ENCODE measurements at places on chromosomes 5 and 9. TPM values are rescaled to one million over a fixed set of nuclear protein-coding genes. Genes with fewer than 3 reads are reported as not detected.

GRCh38 chr9:79799691-79800335 is 228.0 kb downstream of the TLE4 start:
- DNase-seq: no peak

GRCh38 chr9:73565833-73566465 is 414.3 kb downstream of the ANXA1 start:
- DNase-seq: peak; percentile 8

- no peak for DNase-seq
Observed at GRCh38 chr5:58012801-58013315, 447.0 kb downstream of the PLK2 start.

DNA sequence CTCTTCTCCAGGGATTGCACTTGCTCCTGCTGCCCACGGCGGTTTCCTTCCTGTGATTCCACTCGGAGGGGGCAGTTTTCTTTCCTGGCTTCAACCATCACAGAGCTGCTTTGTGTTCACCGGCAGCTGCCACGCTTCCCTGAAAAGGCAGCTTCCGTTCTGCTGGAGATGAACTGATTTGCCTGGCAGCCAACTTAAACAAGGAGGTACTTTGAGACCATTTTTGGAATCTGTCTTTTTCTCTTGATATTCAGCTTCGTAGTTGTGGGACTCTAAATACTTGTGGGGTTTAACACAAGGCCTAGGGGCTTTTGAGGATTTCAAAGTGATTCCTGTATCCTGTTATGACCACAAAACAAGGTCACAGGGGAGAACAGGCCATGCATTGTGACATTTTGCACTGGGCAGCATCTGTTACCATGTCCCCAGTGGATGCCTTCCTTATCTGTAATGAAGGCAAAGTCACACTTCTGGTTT is 192.0 kb downstream of the MTRR start:
- no peak for DNase-seq

DNA sequence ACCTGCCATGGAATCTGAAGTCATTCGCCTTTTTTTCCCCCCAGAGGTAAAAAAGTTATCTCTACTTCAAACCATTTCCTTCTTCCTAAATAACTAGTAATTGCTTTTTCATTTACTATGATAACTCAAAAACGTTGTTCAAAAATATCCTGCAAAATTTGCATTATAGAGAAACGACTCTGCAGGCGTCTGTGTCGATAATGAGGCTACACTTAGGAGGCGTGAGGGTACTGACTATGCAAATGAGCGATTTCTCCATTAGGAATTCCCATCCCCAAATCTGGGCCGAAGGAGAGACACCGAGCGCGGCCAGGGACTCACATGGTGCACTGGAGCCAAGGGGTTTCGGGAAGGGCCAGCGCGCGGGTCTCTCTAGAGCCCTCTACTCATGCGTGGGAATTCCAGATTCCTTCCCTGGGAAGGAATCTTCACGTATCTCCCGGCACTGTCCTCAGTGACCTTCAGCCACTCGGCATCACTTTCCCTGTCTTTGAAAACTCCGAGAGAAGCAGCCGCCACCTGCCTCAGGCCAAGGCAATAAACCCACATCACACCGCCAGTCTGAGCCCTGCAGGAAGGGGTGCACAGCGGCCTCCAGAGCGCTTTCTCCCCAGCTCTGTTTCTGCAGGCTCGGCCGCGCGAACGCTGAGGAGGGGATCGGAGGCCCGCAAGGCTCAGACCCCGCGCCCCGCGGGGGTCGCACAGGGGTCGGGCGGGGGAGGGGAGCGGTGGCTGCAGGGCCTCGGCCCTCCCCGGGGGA is 718 bp upstream of the DENND4C start:
- no peak for DNase-seq

DNA sequence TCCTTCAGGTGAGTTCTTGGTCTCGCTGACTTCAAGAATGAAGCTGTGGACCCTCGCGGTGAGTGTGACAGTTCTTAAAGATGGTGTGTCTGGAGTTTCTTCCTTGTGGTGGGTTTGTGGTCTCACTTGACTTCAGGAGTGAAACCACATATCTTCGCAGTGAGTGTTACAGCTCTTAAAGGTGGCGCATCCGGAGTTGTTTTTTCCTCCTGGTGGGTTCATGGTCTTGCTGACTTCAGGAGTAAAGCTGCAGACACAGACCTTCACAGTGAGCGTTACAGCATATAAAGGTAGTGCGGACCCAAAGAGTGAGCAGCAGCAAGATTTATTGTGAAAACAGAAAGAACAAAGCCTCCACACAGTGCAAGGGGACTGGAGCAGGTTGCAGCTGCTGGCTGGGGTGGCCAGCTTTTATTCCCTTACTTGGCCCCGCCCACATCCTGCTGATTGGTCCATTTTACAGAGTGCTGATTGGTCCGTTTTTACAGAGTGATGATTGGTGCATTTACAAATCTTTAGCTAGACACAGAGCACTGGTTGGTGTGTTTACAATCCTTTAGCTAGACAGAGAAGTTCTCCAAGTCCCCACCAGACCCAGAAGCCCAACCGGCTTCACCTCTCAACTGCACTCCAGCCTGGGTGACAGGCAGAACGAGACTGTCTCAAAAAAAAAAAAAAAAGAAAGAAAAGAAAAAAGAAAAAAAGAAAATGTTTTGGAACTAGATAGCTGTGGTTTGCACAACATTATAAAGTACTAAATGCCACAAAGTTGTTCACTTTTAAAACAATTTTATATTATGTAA is 9.1 kb upstream of the ERMP1 start:
- DNase-seq: no peak

- DNase-seq: no peak
Observed at GRCh38 chr5:150266871-150267291, 22.7 kb downstream of the CAMK2A start.

DNA sequence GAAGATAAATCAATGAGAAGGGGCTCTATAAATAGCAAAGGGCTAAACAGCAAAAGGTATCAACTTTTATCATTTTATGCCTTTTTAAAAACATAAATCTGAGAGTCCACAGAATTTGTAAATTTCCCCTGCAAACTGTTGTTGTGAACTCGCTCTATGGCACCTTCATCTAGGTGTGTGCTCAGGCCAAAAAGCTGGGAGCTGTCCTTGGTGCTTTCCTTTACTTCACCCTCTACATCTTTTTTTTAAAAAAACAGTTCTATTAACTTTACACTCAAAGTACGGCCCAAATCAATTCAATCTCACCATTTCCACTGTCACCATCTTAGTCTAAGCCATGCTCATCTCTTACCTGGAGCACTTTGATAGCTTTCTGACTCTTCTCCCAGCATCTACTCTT is 108.2 kb upstream of the GPR151 start:
- no peak for DNase-seq

- no peak for DNase-seq
Observed at GRCh38 chr9:87545858-87546257, 48.2 kb downstream of the DAPK1 start.

- no peak for DNase-seq
Observed at GRCh38 chr9:33906769-33907168, 89.8 kb downstream of the UBE2R2 start.

DNA sequence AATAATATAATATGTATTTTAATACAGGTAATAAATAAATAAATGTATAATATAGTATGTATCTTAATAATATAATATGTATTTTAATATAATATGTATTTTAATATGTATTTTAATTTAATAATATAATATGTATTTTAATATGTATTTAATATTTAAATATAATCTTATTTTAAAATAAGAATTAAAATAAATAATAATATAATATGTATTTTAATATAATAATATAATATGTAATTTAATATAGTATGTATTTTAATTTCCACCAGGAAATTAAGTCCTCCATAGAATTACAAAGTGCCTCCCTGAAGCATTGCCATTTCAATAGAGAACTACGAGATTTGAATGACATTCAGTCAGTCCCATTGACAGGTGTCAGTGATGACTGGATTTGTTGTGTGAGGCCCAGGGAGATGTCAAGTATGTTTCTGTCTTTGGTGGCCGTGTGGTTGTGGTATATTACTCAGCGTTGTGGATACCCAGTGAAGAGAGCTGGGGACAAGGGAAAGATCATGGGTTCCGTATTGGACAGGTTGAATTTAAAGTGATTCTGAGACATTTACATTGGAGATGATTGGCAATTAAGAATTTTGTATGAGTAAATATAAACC is 14.2 kb upstream of the C5orf46 start:
- no peak for DNase-seq

DNA sequence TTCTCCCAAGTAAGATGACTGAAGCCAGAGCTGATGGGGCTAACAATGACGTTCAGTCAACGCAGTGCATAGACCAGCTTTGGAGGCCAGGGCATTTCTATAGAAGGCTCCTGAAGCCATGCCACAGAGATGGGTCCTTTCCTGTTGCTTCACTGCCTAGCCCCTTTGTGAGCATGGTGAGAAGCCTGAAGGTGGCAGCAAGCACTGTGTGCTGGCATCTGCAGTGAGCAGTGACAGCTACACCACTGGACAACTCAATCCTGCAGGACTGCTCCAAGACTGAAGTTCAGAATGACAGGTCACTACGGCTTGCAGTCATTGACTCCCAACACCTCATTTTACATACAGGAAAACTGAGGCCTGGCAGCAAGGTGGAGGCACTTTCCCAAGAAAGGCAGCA is 229.0 kb downstream of the TSSK1B start:
- peak; percentile 43 for DNase-seq

- DNase-seq: no peak
Observed at GRCh38 chr5:78795757-78796156, 147.2 kb upstream of the LHFPL2 start.

DNA sequence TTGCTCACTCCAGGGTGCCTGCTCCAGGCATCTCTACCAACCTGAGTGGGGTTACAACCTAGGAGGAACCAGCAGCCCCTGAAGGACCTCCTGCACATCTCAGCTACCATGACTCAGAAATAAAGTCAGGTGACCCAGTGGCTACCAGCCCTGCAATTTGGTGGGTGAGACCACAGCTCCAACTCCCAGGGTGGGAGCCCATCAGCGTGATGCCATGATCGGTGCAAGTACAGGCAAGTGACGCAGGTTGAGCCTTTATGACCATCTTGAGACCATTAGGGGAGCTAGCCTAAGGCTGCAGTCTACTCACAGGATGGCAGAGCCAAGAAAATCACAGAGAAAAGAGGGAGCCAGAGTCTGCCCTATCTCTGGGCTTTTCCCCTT is 8.6 kb downstream of the SEPTIN8 start:
- no peak for DNase-seq

- DNase-seq: no peak
Observed at GRCh38 chr5:43694027-43694426, 91.0 kb downstream of the NNT start.

GRCh38 chr5:142597546-142598337 is 88.1 kb downstream of the FGF1 start:
- peak; percentile 79 for DNase-seq

GRCh38 chr5:151949701-151950308 is 25.2 kb upstream of the GLRA1 start:
- DNase-seq: no peak

DNA sequence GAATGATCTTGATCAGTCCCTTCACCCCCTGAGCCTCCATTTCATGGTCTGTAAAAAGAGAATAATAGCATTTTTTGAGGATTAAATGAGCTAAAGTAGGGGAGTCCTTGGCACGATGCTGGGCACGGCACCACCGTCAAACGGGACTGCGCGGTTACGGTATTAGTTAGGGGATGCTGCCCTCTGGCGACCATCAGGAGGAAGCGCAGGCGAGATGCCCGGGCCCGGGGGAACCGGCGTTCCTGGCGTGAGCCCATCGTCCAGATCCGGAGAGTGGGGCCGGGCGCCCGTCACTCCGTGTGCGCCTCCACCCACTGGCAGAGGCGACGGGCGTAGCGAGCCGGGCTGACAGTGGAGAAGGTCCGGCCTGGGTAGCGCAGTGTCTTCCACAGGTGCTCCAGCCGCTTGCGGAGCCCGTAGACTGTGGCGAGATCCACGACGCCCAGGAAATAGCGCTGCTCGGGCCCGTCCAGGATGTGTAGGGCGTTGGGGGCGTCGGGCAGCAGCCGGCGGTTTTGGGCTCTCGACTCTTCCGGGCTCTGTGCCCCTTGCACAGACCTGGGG is 4.8 kb upstream of the ST6GALNAC4 start:
- DNase-seq: no peak

DNA sequence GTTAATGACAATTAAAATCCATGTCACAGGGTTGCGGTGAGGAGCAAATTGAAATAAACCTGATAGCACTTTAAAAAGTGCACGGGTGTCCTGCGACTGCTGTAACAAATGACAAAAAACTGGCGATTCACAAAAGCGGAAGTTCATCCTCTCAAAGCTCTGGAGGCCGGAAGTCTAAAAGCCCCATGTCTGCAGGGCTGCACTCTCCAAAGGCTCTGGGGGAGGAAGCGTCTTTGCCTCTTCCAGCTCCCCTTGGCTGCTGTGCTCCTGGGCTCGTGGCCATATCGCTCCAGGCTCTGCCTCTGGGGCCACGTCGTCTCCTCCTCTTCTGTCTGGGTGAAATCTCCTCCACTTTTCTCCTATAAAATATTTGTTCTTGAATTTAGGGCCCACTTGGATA is 273.9 kb upstream of the IRX2 start:
- no peak for DNase-seq

- peak; percentile 83 for DNase-seq
Observed at GRCh38 chr5:52799358-52799982, 11.8 kb downstream of the ITGA1 start.

DNA sequence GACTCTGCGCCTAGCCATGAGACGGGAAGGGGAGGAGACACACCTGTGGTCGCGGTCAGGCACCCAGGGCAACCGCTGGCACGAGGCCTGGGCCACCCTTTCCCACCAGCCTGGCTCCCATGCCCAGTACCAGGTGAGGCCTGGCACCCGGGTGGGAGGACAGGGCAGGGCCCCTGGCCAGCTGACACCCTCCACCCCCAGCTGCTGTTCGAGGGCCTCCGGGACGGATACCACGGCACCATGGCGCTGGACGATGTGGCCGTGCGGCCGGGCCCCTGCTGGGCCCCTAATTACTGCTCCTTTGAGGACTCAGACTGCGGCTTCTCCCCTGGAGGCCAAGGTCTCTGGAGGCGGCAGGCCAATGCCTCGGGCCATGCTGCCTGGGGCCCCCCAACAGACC is 5.0 kb downstream of the MAMDC4 start:
- DNase-seq: no peak

- no peak for DNase-seq
Observed at GRCh38 chr5:17430241-17430640, 67.8 kb upstream of the TAF11L2 start.

GRCh38 chr5:10332301-10332700 is 21.2 kb upstream of the MARCHF6 start:
- DNase-seq: no peak

DNA sequence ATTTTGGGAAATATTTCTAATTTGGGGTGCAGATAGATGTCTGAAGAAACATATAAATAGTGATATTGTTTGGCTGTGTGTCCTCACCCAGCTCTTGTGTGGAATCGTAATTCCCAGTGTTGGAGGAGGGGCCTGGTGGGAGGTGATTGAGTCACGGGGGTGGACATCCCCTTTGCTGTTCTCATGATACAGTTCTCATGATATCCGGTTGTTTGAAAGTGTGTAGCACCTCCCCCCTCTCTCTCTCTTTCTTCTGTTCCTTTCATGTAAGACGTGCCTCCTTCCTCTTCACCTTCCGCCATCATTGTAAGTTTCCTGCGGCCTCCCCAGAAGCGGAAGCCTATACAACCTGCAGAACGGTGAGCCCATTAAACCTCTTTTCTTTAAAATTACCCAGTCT is 11.4 kb upstream of the ADAMTS16 start:
- no peak for DNase-seq

GRCh38 chr5:172713113-172713808 is 57.7 kb downstream of the DUSP1 start:
- peak; percentile 76 for DNase-seq

ANKRD34B gene
- not detected for total RNA-seq

TTC39B gene
- 5.9 TPM for total RNA-seq

BTNL3 gene
- not detected for total RNA-seq

VPS13A gene
- total RNA-seq: 9.9 TPM

FOXI1 gene
- total RNA-seq: not detected

EGFL7 gene
- total RNA-seq: 0.08 TPM

SERF1A gene
- 5.9 TPM for total RNA-seq

HMMR gene
- total RNA-seq: 119 TPM

SOHLH1 gene
- not detected for total RNA-seq

PCDHB2 gene
- 7.6 TPM for total RNA-seq

Measured in SJSA1 (cell line).